Left forelimb (tissue), 1 donor: ENCODE measurements at places on chromosomes 1 and 21.

GRCh38 chr1:54929700-54930099 is 42.7 kb upstream of the DHCR24 start:
- no peak for DNase-seq

DNA sequence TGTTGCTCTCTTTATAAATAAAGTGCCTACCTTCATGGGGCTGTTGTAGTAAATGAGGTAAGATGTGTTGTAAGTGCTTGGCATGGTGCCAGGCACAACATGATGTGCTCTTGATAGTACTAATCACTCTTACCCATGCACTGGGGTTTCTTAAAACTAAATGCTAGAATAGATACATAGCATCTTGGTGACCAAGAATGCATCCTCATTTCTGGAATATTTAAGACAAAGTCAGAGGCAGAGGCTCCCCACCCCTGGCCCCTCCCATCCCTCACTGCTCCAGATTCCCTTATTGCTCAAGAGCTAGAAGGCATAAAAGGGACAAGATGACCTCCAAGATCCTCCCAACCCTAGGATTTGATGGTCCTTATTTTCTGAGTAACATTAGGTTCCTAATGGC is 61.3 kb downstream of the GLUL start:
- no peak for DNase-seq

DNA sequence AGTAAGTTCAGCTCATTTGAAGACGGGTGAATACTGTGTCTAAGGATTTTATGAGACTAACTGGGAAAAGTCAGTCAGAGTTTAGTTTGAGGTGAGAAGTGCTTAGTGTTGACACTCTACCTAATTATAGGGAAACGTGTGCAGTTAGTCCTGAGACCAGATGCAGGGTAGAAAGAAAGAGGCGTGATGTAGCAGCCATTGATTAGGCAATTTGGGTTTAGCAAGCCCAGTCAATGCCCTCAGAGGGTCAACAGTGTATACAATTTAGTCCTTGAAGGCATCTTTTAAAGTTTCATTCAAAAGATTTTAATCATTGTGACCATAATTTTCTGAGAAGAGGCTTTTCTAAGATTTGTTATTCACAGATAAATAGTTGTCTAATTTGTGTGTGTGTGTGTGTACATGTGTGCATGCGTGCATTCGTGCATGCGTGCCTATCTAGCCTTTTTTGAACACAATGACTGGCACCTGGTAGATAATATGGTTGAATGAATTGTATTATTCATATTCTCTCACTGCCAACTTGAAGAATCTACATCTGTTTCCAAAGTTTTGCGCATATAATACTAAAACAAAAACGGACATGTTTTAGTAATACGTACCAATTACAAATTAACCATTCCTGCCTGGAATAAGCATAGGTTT is 332.9 kb downstream of the SRGAP2C start:
- no peak for DNase-seq

GRCh38 chr21:17777072-17777765 is 41.9 kb downstream of the C21orf91 start:
- no peak for DNase-seq

DNA sequence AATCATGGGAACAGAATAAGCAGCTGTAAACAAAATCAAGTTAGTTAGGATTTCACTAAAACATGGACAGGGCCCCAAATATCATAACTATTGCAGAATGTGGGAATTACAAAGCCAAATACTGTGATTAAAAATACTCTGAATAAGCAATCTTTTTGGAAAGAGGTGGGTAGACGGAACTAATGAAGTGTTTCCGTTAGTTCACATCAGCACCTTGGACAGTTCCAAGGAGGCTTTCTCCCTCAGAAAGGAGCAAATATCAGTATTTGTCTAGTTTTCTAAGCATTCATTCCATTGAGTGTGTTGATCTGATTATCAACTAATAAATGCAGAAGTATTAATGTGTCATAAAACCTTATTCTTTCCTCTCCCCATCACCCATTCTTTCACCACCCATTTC is 97.4 kb downstream of the FAM78B start:
- no peak for DNase-seq

- DNase-seq = no peak
These were observed 21.9 kb upstream of the PKN2 start for GRCh38 chr1:88661951-88662699.

DNA sequence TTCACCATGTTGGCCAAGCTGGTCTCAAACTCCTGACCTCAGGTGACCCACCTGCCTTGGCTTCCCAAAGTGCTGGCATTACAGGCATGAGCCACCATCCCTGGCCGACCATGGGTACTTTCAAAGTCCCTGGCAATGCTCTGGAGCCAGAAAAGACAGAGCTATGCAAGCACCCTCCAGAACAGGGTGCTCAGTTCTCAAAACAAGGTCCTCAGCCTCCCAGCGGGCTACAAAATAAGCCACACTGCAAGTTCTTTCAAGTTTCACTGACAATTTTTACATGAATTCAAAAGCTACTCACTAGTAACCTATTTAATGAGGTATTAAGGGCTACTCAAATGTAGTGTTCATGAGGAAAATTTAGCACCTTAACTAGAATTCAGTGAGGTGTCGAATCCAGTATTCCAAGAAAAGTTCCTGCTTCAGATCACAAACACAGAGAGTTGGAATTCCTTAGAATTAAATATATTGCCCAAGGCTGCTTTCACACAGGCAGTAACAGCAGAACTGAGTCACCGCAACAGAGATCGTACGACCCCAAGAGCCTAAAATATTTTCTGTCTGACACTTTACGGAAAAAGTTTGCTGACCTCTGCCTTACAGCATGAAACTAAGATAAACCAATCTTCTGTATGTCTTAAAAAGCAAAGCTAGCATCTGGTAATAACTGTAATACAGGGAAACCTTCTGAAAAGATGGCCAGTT is 60.7 kb downstream of the HSF2BP start:
- no peak for DNase-seq

GRCh38 chr1:168408884-168409283 is 128.2 kb downstream of the TBX19 start:
- no peak for DNase-seq
